ENCODE measurements at places on chromosomes 3 and 15.

DNA sequence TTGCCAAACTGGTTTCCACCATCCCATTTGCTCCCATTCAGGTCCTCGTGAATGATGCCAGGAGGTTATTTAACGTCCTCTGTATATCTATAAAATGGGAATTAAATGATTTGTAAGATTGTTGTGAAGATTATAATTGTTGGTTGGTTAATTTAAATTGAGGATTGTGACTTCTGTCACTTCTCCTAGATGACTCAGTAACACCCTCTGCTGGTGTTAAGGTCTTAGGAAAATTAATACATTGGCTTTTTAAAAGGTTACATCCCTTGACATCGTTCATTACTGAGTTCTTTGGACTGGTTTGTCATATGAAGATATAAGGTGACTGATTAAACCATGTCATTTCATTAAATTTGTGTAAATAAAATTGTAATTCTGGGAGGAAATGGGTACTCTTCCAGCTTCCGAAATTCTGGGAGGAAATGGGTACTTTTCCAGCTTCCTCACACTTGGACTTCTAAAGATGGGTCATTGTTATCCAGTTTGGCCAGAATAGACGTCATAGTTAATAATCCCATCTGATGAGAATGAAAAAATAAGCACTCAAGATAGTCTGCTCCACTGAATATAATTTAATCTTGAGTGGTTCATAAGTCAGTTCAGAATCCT is 33.3 kb upstream of the PAQR5 start:
- DNase-seq, result peak; percentile 31

DNA sequence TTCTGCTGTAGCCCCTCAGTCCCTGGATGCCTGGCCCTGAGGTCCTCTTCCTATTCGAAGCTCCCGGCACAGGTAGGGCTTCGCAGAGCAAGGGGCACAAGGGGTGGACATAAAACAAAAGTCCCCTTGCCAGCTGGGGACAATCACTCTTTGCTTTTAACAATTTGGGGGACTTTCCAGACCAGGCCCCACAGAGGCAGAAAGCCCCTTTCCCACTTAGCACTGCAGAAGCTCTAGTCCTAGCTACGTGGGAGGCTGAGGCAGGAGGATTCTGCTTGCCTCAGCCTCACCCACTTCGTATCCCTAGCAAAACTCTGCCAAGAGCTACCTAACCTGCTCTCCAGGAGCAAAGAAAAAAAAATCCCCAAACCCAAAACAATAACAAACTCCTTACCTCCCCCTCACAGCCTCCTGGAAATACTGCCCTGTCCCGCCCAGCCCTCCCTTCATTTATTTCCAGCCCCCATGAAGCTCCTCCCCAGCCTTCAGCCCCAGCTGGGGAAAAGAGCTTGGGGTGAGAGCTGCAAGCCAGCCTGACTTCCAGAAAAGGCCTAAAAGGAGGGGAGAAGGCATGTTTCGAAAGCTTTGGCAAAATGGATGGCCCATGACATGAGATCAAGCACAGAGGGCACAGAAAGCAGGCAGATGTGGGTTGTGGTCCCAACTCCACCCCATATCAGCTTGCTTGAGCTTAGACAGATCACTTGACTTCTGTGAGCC is at the start of gene CIDEC:
CIDEC (minus strand) TSS at position 424 of the 720 bp plus-strand sequence. CDS start 1,767 bp downstream, outside the sequence.
- no peak for DNase-seq

- DNase-seq, result peak; percentile 61
Observed at GRCh38 chr3:109643590-109643989, 306.2 kb upstream of the DPPA4 start.

GRCh38 chr3:169914321-169914720 is 2.9 kb downstream of the SAMD7 start:
- DNase-seq, result peak; percentile 21

DNA sequence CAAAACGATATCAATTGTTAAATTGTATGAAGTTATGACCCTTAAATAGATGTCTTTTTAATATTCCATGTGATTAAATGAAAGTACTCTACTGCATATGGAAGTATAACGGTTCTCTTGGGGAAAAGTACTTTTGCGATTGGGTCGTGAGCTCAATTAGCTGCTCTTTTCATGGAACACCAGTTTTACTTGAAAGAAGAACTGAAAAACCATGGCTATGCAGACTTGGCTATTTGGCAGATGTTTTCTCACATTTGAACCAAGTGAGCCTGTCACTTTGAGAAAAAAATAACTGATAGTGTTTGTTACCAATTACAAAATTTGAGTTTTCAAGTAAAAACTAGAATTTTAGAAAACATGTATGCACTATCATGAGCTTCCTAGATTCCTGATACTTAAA is 5.9 kb upstream of the INAFM2 start:
- DNase-seq, result no peak

GRCh38 chr3:108035751-108036150 is 55.1 kb downstream of the CD47 start:
- no peak for DNase-seq

DNA sequence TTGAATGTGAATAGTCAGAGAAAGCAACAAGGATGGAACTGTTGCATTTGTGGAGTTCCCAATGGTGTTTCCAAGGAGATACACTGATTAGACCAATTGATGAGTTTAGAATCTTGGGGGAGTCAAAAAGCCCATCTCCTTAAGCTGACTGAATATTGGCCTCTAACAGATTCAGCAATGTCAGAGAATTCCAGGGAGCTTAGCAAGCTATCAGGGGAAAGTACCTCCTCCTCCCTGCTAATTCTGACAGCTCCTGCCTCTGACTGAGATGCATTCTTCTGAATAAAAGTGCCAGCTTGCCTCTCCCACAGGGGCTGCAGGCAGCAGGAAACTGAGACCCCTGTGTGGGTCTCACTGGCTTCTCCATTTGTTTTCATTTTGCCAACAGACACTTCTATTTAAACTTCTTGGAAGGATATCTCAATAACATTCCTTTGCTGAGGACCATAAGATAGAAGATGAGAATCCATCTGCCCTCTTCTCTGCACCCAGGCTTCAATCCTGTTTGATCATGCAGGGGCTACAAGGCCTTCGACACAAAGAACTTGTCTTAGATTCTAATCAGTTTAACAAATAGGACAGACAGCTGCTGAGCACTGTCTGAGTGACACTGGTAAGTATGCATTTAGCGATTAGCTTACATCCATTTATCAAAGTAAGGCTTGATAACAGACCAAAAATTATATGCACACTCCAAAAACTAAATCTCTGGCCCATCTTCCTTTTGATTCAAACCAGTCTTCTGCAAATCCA is 1080.8 kb downstream of the TUSC7 start:
- no peak for DNase-seq

DNA sequence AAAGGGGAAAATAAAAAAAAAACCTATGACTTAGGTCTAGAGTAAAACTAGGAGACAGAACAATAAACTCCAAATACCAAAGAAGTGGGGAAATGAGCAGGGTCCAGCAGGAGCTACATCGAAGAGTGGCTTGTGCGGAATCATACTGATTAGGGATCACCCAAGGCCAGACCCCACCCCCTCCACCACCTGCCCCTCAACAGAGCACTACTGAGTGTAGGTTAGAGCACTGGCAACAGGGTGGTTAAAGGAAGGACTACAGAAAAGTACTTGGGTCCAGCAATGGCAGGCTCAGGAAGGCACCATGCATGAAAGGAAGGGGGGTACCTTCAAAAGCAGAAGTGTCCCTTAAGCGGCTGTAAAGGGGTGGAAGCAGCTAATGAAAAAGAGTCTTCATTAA is 96.2 kb downstream of the UBE3A start:
- DNase-seq, result no peak

DNA sequence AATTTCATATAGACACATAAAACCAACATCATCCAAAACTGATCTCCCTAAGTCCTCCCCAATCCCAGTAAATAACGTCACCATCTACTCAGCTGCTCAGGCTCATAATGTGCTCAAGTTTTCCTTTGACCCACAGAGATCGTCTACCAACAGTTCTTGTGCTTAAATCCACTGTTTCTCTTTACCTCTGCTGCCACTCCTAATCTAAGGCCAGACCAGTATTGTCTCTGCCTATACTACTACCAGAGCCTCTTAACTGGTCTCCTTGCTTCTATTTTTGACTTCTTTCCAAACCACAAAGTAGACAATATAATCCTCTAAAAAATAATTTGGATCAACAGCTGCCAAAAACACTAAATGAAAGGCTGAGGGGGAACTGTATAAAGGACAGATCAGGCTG is 65.3 kb downstream of the CLASP2 start:
- no peak for DNase-seq

GRCh38 chr15:41660235-41661077 is at the start of gene MGA:
TSS of gene MGA (plus strand) at chr15:41660405.
- peak; percentile 94 for DNase-seq

DNA sequence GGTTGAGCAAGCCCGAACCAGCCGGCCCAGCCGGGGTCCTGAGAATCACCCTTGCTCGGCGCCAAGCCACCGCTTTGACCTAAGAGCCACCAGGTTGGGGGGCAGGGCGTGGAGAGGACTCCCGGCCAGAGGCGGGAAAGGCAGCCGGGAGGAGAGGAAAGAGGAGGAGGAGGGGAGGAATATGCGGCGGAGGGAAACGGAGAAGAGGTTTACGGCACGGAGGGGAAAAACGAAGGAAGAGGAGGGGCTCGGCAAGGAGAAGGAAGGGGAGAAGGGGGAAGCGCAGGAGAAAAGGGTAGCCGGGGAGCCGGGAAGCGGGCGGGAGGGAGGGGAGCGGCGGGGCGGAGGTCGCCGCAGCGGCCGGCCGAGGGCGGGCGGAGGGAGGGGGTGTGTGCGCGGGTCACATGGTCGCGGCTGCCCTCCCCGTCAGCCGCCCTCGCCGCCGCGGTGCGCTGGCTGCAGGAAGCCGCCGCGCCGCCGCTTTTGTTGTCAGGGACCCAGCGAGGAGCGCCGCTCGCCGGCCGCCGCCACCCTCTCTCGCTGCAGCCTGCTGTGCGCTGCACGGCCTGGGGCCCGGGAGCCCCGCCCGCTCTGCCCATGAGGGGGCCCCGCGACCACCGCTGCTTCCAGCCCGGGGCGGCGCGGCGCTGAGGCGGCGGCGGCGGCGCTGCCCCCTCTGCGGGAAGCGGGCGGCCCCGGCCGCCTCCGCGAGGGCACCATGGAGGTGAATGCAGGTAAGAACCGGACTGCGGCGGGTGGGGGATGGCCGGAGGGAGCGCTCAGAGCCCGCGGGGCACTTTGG is at the start of gene NR1D2:
NR1D2 (plus strand) TSS at position 426 of the 802 bp plus-strand sequence; CDS start at position 719, 293 bp downstream.
- peak; percentile 83 for DNase-seq

- DNase-seq, result no peak
Observed at GRCh38 chr3:14773691-14774128, 45.1 kb upstream of the FGD5 start.

DNA sequence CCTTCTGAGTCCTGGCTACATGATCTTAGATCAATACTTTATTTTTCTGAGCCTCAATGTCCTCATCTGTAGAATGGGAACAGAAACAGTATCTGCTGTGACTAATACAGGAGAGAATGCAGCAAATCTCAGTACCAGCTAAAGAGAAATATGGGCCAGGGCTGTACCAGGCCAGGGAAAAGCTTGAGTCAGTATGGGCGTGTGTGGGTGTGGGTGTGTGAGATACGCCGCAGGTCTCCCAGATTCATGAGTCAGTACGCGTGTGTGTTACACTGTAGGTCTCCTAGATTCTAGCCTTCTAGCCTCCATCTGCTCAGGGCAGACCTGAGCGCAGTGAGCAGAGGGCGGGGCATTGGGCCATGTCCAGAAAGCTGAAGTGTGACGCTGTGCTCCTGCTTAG is 15.2 kb downstream of the GNAI2 start:
- DNase-seq, result peak; percentile 63

DNA sequence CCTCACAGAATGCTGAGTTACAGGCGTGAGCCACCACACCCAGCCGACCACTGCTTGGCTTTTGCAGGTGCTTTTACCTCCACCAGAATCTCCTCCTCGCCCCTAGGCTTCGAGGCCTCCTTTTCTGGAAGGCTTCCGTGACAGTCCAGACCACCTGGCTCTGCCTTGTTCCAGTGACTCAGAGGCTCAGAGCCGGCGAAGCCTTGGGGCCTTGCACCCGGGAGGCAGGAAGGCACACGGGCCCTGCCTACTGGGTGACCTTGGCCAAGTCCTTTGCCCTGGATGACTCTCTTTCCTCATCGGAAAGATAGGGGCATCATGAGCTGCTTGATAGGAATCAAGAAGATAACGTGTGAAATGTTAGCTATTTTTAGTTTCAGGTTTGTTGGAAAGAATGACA is 31.3 kb upstream of the FURIN start:
- peak; percentile 54 for DNase-seq

GRCh38 chr3:43153216-43154083 is 47.6 kb upstream of the POMGNT2 start:
- DNase-seq, result peak; percentile 39

- no peak for DNase-seq
Observed at GRCh38 chr15:75653347-75653913, 5.7 kb downstream of the SNX33 start.

- DNase-seq, result no peak
Observed at GRCh38 chr15:62334536-62334935, 169.5 kb upstream of the C2CD4B start.

GRCh38 chr3:194287977-194288706 is 63.0 kb downstream of the CPN2 start:
- DNase-seq, result no peak

GRCh38 chr3:48739955-48740823 is 23.2 kb upstream of the IP6K2 start:
- peak; percentile 88 for DNase-seq

GRCh38 chr3:83926291-83926690 is 1032.5 kb upstream of the CADM2 start:
- DNase-seq, result no peak

- DNase-seq, result no peak
Observed at GRCh38 chr3:4067893-4068292, 235.3 kb upstream of the SETMAR start.

DNA sequence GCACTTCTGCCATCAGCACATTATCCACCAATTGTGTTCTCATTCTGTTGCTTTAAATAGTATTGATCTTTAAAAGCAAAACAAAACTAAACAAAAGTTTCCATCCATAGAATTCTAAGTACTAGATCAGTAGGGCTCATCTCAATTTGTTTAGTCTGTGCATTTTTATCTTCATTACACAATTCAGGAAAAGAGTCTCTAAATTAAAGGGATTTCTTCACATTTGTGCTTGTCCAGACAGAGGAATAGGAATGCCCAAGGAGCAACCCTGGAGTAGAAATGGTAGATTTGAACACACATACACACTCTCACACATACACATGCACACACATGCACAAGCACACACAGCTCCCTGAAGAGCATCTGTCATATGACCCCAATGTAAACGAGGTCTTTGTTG is 21.4 kb downstream of the LMCD1 start:
- DNase-seq, result peak; percentile 68

DNA sequence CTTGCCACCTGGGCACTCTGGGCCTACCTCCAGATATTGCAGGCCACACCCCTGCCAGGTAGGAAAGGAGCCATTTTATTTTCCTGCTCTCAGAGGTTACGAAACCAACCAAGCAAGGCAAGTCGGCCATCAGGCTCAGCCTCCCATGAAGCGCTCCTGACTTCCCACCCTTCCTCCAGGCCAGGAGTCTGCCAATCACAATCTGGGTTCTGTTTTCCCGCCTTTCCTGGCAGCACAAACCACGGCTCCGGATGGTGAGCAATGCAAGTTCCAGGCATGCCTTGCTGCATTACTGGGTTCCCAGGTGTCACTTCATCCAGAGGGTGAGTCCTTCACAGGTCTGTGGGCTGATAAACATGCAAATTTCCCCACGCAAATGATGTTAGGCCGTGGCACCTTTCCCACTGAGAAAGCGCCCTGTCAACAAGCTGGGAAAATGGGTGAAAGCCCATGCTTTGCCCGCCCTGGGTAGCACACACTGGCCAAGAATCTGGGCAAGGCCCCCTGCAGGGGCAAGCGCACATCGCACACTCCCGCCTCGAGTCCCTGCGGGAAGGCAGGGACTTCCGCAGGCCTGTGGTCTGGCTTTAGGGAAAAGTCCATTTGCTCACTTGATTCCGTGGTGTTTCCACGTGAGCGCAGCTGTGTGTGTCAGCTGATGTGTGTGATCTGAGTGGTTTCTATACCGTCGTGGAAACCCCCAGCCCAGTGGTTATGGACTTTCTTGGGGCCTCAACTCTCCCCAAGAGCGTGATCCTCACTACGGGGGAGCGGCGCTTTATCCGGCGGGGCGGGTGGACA is 61.6 kb upstream of the RYK start:
- no peak for DNase-seq
